ENCODE measurements at places on chromosomes 16 and 17.

DNA sequence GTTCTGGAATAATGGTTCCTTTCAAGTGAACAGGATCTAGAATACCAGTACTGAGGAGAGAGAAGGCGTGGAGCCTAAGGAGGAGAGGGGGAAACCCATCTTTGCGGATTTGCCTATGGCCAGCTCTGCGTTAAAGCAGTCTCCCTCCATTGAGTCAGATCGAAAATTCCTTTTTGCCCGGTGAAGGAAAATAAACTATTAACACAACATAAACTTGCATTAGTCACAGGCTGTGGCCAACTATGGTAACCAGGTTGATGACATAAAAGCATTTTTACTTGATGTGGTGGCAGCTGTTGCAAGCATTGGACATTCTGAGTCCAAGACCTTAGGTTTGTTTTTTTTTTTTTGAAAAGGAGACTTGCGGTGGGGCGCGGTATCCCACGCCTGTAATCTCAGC is 8.9 kb downstream of the LDAF1 start:
- no peak for DNase-seq

DNA sequence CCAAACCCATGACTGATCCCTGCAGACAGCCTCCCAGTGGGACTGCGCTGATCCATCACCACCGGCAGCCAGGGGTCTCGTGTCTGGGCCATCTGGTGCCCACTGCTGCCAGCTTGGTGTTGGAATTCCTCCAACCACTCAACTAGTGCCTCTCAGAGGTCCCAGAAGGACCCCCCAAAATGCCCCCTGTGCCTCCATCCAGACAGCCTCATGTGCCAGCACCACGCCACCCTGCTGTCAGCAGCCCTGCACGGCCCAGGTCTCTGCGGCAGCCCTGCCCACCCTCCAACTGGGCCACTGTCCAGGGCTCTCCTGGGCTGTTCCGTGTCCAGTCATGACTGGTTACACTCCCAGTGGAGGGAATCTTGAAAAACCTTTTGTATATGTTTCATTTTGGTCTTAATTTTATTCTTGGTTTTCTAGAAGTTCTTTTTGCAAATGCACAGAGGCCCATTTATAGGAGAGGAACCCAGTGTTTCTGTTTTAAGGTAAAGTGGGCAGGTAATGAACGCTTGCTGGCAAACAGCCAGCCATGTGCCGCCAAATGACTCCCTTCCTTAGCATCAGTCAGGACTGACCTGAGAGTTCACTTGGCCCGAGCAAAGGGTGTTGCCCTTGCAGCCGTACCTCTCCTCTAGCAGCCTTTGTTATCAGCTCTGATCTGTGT is 34.6 kb downstream of the GRIN2C start:
- DNase-seq, result no peak

DNA sequence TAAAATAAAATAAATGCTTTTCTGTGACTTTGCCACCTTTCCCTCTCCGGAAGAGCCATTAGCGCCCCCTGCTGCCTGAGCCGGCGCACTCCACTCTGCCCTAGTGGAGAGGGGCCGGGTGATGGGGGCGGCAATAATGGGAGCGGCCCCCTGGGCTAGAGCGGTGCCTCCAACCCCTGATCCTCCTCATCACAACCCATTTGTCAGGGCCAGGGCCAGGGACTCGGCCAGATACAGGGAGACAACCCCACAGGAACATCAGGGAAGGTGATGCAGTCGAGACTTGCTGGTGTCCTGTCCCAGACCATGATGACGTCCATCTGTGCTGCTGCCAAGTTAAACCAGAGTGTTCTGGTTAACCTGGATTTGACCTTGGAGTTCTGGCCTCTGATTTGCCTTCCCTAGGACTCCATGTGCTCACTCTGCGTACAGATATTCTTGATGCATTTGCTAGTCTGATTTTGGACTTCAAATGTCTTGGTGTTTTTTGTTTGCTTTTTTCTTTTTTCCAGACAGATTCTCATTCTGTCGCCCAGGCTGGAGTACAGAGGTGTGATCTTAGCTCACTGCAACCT is 46.1 kb upstream of the BPTF start:
- peak; percentile 20 for DNase-seq

DNA sequence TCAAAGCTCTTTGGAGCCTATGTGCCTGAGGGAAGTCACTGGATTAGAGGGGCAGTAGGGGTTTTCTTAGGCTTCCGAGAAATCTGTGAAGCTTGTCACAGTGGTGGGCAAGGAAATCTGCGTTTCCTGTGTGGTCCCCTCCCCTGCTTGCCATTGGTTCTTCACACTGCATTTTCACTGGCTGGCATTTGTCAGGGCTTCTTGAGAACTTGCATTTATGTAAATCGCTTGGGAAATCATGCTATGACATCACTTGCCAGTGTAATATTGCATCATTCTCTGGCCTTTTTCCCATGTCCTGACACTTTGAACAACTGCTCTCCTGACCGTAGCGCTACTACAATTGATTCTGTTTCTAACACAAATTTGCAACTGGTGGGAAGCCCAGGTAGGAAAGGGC is 1.8 kb downstream of the CACNG3 start:
- DNase-seq, result no peak

- peak; percentile 42 for DNase-seq
Measured at GRCh38 chr17:17849845-17850373, 13.1 kb upstream of the SREBF1 start.

GRCh38 chr17:73802314-73802713 is 158.1 kb upstream of the SDK2 start:
- no peak for DNase-seq

- DNase-seq, result no peak
Measured at GRCh38 chr16:75420987-75421819, 12.1 kb downstream of the CFDP1 start.

GRCh38 chr17:79840269-79840988 is 1.2 kb upstream of the CBX4 start:
- DNase-seq, result peak; percentile 20

DNA sequence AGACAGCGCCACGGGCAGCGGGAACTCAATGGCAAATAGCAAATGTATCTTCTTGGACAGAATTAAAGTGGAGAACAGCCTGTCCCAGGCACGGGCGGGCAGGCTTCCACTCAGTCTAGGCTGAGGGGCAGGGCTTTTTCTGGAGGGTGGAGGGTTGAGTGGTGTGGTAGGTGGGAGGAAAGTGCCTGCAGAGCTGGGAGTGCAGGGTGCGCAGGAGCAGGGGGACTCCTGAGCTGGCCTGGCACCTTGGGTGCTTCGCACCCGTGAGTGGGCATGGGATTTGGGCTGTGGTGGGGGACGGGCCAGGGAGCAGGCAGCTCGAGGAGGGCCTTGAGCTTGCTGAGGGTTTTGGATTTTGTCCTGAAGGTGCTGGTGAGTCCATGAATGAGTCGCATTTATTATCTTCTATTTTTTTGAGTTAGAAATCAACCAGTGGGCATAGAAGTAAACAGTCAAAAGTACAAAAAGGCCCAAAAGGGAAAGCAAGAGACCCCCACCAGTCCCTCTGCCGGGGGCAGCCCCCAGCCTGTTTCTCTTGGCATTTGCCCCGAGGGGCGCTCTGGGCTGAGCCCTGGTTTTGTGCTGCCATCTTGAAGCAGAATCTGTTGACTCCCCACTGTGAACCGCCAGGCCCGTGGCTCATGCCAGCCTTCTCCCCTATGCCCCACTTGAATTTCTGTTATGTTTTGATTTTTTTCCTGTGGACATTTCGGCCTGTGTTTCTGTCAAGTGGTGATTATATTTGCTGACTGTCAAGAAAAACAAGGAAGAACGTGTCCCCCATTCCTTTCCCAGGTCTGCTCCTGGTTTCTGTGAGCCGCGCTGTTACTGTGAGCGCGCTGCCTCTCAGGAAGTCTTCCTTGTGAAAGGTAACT is 8.2 kb downstream of the ADORA2B start:
- DNase-seq, result no peak

GRCh38 chr16:89065458-89065822 is 28.2 kb upstream of the ACSF3 start:
- no peak for DNase-seq

GRCh38 chr17:79019632-79020584 is 4.1 kb upstream of the C1QTNF1 start:
- peak; percentile 35 for DNase-seq

Measured in T-helper 9 cell (primary cell).